CD4-positive, alpha-beta T cell treated with Interleukin-4 for 4 hours (primary cell): ENCODE measurements at places on chromosomes 6 and 20.

- no peak for DNase-seq
Observed at GRCh38 chr20:41170386-41171105, 33.2 kb downstream of the PLCG1 start.

- no peak for DNase-seq
Observed at GRCh38 chr20:57265997-57266290, 497 bp downstream of the BMP7 start.

- no peak for DNase-seq
Observed at GRCh38 chr6:39669207-39669972, 55.8 kb downstream of the KIF6 start.

DNA sequence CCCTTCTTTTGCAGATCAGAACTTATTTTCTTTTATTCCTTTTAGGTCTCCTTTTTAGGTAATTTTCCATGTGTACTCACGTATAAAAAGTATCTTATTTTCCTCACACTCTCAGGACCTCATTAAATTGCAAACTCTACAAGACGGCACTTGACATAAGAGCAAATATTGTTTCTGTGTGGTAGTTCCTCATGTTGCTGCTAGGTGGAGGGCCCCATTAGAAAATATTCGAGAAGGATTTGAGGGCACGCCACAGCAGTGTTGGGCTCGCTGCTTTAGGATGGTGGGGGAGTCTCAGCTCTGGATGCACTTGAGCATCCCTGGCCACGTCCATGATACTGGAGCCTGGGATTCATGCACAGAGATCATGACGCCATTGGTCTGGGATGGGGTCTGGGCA lies 64.9 kb upstream of the ZFP64 start:
- no peak for DNase-seq

GRCh38 chr20:57075181-57075580 lies 191.3 kb downstream of the BMP7 start:
- DNase-seq: no peak

DNA sequence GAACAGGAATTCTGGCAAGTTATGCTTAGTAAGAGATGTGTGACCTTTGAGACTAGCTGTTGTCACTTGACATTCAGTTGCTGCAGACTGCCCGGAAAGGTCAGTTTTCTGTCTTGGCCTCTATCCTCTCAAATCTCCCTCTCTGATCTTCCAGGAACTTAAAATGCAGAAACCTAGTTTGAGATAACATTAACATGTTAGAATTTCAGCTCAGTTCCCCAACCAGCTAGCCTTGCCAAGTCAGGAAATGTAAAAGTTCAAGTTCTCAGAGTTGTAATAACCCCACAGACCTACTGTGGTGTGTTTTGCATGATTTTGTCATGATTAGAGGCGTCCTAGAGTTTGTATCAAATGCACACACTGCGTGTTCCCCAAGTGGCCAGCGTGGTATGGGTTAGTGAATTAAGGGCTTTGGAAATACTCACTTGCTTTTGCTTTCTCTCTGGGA lies 46.6 kb downstream of the DUSP22 start:
- DNase-seq: peak; percentile 24

GRCh38 chr6:53593001-53593488 lies 48.1 kb upstream of the GCLC start:
- no peak for DNase-seq

- DNase-seq: no peak
Observed at GRCh38 chr6:122694602-122695001, 84.4 kb downstream of the PKIB start.
